ENCODE measurements at places on chromosomes 5 and 9.
A peak's percentile ranks its signal among the peaks of the same experiment; 100 is the strongest.

DNA sequence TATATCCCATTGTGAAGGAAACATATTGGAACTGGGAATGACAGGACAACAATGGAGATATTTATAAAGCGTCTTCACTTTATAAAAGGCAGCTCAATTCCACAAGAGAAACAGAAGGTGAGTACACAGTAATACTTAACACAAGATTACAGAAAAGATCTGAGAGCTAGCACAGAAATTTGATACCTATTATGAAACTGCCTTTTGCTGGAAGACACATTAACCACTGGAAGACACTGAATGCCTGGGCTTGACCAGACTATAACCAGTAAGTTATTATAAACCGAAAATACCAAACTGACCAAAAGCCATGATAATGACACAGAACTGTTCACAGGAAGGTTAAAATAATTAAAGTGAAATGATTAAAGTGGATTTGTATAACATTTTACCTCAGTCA, 195.4 kb downstream of the NR2F1-AS1 start:
- DNase-seq, result no peak

GRCh38 chr9:111842313-111842712, 47.6 kb upstream of the SHOC1 start:
- no peak for DNase-seq

- no peak for DNase-seq
Measured at GRCh38 chr5:168720575-168720974, 141.4 kb upstream of the PANK3 start.

GRCh38 chr9:114426046-114426948, 38.5 kb upstream of the AKNA start:
- DNase-seq, result no peak

DNA sequence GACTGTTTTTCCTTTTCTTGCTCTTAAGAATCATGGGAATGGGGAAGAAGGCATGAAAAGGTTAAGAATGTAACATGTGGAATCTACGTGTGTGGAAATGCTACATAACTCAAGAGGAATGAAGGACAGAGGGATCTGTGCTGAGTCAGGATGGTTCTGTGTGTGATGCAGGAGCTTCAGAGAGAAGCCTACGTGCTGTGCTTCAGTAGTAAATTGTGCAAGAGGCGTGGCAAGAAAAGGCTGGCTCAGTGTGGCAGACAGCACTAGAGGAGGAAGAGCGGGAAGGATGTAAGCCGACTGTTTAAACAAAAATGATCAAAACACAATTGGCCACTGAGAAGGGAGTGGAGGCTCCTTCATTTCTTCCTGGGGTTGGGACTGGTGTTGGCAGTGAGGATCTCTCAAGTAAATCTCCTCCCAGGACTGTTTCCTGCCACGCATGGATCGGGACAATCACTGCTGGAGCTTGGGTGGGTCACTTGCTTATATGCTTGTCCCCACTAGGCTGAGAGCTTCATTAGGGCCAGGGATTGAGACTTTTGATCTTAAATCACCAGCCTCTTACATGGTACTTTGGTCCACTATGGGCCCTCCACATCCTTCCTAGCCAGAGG, 59.4 kb upstream of the BASP1 start:
- no peak for DNase-seq

GRCh38 chr5:140044041-140044440, 942 bp upstream of the NRG2 start:
- no peak for DNase-seq

GRCh38 chr9:124222918-124223720, 34.6 kb upstream of the NEK6 start:
- peak; percentile 92 for DNase-seq

DNA sequence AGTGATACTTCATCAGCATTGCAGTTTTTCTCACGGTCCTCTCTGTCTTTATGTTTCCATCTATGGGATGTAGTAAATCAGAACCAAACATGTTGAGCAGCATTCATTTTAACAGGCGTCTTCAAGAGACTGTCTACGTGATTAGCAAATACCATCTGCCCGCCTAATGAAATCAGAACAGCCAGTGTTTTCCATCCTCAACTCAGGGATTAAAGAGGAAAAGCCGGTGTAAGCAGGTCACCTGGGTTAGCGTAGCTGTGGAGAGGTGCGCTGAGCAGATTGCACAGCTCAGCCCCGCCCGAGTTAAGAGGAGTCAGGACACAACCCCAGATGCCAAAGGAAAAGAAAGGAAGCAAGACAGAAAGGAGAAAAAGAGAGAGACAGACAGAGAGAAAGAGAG, 54.3 kb upstream of the ANKRD33B start:
- DNase-seq, result no peak
